Stimulated activated CD4-positive, alpha-beta T cell treated with anti-CD3 and anti-CD28 coated beads, Interleukin-4, amount 100 ng/mL, for 1 hour (primary cell): ENCODE measurements at places on chromosomes 5 and 9.
A peak's percentile ranks its signal among the peaks of the same experiment; 100 is the strongest.

- no peak for DNase-seq
Observed at GRCh38 chr5:67292201-67292940, 95.8 kb upstream of the CD180 start.

GRCh38 chr9:121709798-121710197 lies 58.4 kb downstream of the DAB2IP start:
- no peak for DNase-seq

DNA sequence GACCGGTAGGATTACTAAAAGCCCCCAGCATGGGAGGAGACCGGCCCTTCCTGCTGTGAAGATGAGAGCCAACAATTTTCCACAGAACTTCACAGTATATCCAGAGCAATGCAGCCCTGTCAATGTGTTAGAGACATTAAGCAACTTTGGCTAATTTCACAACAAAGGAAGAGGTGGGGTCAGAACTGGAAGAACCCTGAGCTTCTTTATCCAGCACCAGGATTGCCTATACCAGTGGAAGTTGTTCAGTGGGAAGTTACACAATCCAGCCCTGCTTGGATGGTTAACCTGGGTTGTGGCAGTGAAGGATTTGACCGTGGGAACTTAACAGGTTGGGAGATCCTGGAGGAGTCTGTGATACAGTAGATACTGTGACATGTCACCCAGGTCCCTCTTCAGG lies 197.0 kb downstream of the FBN2 start:
- no peak for DNase-seq

GRCh38 chr9:93575796-93576257 lies 557 bp upstream of the PHF2 start:
- DNase-seq, result peak; percentile 57

GRCh38 chr9:69454321-69454720 lies 129.3 kb downstream of the ENTREP1 start:
- no peak for DNase-seq

DNA sequence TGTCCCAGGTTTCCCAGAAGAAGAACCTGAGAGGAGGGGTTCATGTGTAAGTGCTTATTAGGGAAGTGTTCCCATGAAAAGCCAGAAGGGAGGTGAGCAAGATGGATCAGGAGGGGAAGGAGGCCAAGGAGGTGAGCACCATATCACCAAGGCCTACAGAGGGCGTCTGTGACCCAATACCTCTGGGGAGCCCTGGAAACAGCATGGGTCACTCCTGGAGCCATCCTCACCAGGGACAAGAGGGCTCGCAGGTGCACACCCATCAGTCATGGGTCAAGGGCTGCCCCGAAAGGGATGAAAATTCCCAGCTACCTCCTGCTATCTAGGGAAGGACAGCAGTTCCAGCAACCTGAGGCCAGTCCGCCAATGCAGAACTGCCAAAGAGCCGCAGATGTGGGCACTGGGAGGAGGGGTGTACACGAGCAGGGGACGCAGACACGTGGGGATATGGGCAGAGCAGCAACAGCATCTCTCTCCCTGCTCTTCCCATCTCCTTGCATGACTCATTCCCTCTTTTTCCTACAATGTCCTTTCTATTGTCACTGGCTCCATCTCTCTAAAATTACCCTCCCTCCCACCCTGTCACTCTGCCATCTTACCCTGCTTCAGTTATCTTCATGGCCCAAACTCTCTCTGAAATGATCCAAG lies 167.6 kb upstream of the FSTL4 start:
- no peak for DNase-seq

DNA sequence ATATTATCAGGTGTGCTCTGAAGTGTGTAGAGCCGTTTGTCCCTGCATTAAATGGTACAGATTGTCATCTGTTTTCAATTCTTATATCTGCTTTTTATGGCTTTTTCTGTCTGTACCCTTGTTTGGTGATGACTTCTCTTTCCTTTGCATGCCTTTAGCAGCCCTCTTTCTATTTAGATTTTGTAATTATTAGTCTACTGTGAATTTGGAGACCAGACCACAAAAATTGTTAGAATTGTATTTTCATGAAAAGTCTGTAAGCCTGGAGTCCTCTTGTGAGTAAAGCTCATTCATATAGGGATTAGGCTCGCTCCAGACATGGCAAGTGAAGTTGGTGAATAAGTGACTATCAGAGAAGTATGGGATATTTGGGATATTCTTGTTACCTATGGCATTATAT lies 41.7 kb downstream of the NFX1 start:
- no peak for DNase-seq

DNA sequence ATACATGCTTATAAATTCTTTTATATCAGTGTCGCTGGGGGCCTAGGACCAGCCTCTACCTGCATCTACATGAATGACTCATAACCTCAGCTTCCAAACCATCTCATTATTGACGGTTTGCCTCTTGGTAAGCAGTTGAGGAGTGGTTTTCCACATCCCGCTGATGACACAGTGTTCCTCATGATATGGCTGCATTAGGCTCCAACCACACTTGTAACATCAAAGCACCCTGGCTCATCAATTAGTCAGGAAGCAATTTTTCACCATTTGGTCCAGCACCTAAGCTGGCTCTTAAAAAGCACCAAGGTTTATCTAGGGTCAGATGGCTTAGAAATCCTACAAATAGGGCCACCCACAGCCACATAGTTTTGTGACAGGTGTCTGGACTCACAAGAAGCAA lies 402.4 kb downstream of the ARHGEF28 start:
- DNase-seq, result no peak

DNA sequence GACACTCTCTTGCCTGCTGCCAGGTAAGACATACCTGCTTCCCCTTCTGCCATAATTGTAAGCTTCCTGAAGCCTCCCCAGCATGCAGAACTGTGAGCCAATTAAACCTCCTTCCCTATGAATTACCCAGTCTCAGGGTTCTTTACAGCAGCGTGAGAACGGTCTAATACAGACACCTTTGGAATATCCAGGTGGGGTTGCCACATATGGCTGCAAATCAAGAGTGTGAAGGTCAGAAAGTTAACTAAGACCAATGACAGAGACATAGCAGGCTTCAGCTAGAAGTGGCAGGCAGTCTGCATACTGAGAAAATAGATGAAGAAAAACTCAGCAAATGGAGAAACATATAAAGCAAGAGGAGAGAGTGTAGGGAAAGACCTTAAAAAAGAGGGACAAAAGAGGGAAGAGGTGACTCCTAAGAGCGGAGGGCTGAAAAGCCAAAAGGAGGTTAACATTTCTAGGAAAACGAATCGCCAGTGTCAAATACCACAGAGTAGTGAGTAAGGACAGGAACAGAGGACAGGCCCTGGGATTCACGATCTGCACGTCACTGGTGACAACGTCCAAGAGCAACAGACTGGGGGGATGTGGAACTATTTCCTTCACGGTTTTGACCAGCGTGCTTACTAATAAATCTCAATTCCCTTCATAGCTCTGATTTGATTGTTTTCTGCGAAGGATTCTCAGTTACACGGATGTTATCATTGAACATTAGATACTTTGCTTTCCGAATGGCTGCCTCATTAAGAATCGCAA lies 1.7 kb upstream of the ACO1 start:
- no peak for DNase-seq
